ENCODE measurements at places on chromosomes 5 and 9.

GRCh38 chr5:90359073-90359920 lies 50.3 kb downstream of the CETN3 start:
- DNase-seq, result no peak

GRCh38 chr5:78806544-78806943 lies 158.0 kb upstream of the LHFPL2 start:
- no peak for DNase-seq

DNA sequence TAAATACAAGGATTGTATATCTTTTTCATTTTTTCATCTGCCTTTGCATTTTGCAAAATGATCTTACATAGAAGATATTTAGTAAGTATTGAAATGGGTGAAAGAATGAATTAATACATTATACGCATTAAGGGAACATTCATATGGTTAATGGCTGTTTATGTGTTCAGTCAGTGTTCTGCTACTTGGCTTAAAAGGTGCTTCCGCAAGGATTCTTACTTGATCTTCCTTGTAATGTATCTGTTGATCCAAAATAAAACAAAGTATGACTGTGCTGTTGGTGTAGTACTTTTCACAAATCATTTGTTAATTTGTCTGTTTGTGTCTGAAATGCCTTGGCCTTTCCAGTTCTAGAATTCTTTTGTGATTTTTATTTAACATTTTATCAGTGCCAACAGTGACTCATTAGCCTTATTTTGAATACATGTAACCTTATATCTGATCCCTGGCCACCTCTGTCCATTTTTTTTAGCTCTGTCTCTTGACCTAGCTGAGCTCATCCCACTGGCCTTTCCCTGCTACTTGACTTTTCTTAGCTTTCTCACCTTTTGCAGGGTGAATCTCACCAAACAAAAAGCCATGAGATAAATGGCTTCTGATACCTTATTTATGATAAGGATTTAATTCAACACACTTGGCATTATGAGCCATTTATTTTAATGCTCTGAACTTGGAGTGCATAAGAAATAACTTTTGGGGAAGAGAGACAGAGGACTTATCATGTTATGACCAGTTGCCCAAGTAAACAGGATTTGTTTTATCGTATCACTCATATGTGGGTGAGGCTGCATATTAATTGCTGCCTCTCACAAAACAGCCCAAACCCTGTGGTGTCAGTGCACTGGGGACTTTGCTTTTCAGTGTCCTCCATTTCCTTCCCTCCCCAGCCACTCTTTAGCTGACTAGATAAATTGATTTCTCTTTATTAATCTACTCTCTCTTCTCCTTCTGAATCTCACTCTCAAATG lies 340.3 kb downstream of the KDM4C start:
- DNase-seq, result no peak

DNA sequence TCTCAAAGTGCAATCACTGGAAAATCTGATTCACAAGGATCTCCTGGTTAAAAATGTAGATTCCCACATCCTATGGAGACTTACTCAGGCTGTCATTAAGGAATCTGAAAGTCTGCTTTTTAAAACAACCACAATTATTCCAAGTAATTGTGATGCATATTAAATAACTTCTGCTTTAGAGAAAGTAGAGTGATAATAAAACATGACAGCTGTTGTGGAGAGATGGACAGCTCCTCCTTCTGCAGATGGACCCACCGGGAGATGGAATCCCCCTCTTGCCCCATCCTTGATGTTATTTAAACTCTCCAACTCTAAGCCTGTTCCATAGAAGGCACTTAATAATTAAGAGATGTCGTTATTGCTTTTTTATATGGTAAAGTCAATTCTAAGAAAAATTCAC lies 802.2 kb downstream of the CDH12 start:
- no peak for DNase-seq

DNA sequence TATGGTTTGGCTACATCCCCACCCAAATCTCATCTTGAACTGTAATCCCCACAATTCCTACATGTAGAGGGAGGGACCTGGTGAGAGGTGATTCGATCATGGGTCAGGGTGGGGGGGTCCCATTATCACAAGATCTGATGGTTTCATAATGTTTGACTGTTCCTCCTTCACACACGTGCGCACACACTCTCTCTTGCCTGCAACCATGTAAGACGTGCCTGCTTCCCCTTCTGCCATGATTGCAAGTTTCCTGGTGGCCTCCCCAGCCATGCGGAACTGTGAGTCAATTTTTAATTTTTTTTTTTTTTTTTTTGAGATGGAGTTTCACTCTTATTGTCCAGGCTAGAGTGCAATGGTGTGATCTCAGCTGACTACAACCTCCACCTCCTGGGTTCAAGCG lies 27.0 kb downstream of the FAM169A start:
- no peak for DNase-seq

- no peak for DNase-seq
These were observed 64.7 kb upstream of the SPOCK1 start for GRCh38 chr5:137563646-137564397.

- DNase-seq, result no peak
These were observed 75.5 kb downstream of the UNC13B start for GRCh38 chr9:35237311-35237710.

DNA sequence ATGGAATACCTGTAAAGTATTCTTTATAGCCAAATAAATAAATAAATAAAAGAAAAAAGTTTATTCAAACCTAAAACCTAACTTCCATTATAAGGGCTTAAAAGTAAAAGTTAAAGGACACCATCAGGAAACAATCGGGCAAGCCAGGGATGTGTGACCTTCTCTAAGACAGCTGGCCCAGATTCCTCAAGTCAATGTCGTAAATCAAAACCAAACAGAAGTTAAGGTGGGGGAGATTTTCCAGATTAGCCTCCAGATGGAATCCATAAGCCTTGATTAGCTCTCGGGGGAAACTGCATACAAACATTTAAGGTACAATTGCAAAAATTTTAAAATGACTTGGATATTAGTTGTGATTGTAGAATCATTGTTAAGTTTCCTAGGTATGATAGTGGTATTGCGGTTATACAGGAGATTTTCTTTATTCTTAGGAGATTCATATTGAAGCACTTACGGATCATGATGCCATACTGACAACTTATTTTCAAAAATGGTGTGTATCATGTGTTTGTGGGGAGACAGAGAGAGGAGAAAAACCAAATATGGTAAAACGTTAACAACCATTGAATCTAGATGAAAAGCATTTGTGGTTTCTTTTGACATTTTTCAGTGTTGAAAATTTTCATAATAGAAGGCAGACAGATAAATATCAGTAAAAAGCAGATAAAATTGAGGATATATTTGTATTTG lies 21.5 kb upstream of the MGAT1 start:
- no peak for DNase-seq

DNA sequence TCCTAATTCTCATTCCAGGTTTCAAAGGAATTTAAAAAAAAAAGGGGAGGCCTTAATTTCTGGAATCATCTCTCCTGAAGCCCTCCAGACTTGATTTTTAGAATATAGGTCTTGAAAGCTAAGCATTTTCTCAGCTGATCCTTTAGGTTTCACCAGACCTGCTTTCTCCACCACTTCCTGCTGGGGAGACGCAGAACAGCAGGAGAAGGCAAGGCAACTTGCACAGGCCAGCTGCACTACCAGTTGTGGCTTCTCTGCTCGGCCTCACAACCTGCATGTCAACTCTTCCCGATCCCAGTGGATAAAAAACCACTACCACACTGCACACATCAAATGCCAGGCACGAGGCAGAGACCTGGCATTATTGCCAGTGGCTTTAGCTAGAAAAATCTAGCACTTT lies 119.8 kb downstream of the SIL1 start:
- DNase-seq, result no peak

DNA sequence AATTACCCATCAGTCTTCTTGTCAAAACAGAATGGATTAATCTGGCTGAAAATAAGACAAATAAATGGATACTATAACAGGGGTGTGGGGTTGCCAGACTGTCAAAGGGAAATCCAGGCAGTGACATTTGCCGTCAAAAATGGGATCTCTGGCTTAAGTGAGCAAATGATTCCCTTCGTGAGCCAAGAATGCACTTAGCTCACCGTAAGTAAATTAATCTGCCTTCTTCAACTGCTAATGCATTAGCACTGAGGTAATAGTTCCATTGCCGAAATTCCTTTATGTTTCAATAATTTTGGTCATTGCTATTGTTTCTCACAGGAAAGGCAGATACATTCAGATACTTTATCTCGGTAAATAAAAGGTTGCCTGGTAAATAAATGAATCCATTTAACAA lies 377.8 kb downstream of the KIAA0825 start:
- no peak for DNase-seq

- no peak for DNase-seq
These were observed 158.9 kb downstream of the HINT1 start for GRCh38 chr5:131005963-131006684.

DNA sequence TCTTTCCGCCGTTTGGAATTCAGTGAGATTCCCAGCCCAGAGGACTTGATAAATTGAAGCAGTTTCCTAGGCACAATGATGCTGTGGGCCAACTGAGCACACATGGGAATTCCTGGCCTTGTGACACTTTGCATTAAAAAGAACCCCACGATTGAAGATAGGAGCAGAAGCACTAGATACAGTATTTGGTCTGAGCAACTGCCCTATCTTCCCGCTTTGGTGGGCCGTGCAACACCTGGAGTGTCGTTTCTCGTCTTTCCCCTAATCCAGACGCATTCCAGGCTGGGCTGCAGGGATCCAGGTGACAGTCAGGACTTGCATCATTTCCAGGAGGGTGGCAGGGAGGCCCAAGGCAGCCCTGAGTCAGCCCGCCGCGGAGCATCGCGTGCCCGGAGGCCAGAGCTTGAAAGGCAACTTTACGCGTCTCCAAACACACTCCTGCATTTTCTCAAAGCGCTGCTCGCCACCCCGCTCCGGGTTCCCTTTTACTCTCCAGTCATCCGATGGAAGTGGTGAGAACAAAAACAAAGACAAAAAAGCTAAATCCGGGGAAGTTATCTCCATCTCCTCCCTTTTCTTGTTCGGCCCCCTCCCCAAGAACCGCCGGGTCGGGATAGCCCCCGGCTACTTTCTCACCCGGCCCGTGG lies 753 bp upstream of the STC2 start:
- no peak for DNase-seq

DNA sequence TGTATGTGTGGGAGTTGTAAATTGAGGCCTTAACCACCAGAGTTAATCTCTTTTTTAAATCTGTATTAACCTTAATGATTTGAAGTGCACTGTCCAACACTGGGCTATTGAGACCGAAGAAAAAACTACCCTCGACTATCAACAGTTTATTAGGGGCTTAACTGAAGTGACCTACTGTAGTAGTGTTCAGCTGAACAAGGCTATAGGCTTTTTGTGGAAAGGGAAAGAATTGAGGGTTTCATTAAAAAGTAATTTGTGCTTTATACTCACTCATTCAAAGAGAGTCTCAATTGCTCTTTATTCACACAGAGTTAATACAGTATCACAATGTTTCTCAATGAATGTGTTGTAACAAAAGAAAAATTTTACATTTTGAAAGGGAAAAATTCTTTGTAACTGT lies 267.5 kb downstream of the SLF1 start:
- DNase-seq, result no peak

DNA sequence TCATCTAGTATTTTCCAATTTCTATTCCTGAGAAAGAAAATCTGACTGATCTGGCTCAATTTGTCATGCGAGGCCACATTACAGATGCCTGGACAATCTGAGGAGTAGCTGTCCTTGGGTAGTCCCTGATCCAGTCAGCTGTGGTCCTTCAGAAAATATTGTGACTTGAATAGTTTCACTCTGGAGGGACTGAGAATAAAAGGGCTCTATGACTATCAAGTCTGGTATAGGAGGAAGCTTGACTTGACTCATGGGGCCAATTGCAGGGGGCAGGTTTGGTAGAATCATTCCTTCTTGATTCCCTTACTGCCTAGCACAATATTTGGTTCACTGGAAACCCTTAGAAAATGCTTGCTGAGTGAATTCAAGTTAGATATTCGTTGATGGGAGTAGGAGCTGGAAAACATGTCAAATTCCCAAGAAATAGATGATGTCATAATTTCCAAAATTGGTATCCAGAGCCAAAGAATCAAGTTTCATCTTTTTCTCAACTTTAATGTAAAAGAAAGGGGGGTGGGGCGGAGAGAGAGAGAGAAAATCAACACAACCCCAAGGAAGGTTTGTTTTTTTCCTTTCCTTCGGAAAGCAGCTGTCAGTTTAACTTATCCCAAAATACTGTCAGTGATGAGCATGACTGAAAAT lies 32.4 kb upstream of the STX17 start:
- DNase-seq, result no peak

DNA sequence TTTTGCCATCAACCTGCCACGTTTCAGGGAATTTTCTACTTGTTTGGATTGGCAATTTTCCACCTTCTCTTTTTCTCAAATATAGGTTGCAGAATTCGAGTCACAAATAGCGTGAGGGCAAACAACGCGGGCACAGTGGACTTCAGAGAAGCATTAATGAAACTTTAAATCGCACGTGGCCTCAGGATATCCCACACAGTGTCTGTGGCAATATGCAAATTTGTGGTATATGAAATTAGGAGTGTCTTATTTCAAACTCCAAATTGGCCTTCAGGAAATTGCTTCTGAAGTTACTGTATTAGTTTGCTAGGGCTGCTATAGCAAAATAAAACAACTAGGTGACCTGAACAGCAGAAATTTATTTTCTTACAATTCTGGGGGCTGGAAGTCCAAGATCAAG lies 91.2 kb downstream of the MTRR start:
- no peak for DNase-seq

GRCh38 chr9:123940721-123941523 lies 11.0 kb upstream of the DENND1A start:
- DNase-seq, result no peak

DNA sequence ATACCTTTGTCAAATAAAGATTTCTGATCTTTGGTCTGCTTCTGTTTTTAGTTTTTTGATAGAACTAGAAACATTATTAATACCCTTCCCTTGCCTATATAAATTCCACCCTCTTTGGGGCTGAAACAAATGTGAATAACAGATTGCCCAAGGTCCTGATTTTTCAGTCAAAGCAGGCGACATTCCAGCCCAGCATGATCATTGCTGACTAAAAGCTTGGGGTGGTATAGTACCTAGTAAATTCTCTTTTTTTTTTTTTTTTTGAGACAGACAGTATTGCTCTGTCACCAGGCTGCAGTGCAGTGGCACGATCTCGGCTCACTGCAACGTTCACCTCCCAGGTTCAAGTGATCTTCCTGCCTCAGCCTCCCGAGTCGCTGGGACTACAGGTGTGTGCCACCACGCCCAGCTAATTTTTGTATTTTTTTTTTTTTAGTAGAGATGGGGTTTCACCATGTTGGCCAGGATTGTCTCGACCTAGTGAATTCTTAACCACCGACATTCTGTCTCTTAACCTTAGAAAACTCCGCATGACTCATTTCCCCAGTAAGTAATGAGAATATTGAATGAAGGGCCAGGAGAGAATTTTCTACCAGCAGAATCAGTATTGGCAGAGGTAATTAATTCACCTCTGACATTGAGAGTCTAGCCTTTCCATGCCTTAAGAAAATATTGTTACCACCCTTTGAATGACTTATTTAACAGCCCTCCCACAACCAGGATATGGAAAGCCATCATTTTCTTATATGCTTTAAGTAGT lies 226.4 kb downstream of the GNA14 start:
- no peak for DNase-seq
